ENCODE measurements at places on chromosomes 2 and 18.

DNA sequence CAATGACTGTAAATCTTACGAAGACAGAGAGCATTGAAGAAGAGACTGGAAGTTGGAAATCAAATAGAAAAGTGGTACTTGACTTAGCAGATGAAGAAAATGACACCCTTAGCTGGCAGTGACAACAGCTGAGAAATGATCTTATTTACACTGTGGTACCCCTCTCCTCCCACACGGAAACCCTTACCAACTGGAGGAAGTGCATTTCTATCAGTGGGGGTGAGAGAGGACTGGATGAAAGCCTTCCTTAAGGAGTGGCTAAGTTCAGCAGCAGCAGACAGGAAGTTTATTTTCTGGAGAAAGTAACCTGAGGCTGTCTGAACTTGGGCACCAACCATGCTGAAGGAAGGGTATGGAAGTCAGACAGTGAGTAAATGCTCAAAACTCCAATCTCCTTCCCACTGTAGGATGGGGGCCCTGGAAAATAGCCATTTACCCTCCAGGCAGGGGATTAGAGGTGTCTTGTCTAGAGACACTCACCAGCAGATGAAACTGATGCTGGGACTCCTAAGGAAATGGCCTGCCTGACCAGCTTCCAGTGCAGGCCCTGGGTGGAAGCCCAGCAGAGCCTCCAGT, 160.2 kb upstream of the NCK2 start:
- DNase-seq = no peak

- DNase-seq = no peak
These were observed 330.2 kb upstream of the CHAC2 start for GRCh38 chr2:53437371-53437770.

DNA sequence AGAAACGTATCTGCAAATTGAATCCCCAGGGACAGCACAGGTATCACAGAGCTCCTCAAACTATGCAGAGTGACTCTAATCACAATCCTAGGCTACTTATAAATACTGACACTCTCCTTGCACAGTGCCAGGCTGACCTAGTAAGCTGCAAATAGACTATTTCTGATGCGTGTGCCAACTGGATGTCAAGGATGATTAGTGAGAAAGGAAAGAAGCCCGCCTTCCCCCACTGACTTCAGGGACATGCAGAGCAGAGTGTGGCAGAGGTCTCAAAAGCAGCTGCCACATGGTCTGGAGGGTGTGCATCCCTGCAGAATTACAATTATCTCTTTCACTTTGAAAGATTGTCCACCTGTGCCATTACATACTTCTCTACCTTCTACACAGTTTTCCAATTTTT, 235.6 kb downstream of the CPS1 start:
- DNase-seq = no peak

- DNase-seq = no peak
These were observed 102.7 kb downstream of the MYO1B start for GRCh38 chr2:191347881-191348280.

GRCh38 chr2:32788114-32788513, 158.6 kb upstream of the LTBP1 start:
- DNase-seq = no peak

GRCh38 chr2:239224199-239224570, 176.6 kb downstream of the HDAC4 start:
- peak; percentile 19 for DNase-seq

DNA sequence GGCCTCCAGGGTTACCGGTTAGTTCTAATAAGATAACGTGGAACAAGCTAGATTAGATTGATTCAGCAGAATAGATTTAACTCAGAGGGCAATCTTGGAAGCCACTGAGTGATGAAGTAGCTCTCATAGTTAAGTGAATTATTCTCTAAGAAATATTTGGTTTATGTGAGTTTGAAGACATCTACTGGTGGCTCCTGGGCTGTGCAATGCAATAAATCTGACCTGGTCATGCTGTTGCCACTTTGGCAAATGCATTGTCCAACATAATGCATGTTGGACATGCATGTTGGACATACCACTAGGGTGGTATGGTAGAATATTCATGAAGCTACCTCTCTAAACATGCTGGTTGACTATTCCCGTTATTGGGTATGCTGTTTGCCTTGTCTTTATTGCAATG, 493.7 kb upstream of the VRK2 start:
- DNase-seq = no peak

- no peak for DNase-seq
These were observed 8.1 kb downstream of the SMAD7 start for GRCh38 chr18:48942554-48943261.

All from activated T-cell treated with anti-CD3 and anti-CD28 coated beads, Interleukin-2, amount 50 U/mL, for 24 hours (primary cell).